ENCODE measurements at places on chromosomes 12 and 14.

GRCh38 chr14:61266891-61267740, 14.0 kb downstream of the TMEM30B start:
- no peaks in the 10 kb centered on the region for H3K4me1 ChIP-seq
- no peak overlapping the region for H3K27ac ChIP-seq
- H3K36me3 ChIP-seq, result no peaks in the 10 kb centered on the region
- no peak for DNase-seq

- H3K4me3 ChIP-seq, result no peak overlapping the region
- H3K27ac ChIP-seq, result no peak overlapping the region
- H3K4me1 ChIP-seq, result no peaks in the 10 kb centered on the region
- H3K27me3 ChIP-seq, result no peaks in the 10 kb centered on the region
Measured at GRCh38 chr12:54711669-54712068, 63.5 kb upstream of the DCD start.

- H3K36me3 ChIP-seq, result no peaks in the 10 kb centered on the region
- H3K4me1 ChIP-seq, result peaks cover 8% of the 10 kb centered on the region
- DNase-seq, result no peak
- no peaks in the 10 kb centered on the region for H3K27me3 ChIP-seq
- no peak overlapping the region for H3K4me3 ChIP-seq
Measured at GRCh38 chr12:67646775-67647174, 1.8 kb upstream of the DYRK2 start.

- H3K27me3 ChIP-seq, result no peaks in the 10 kb centered on the region
- H3K4me3 ChIP-seq, result no peak overlapping the region
- no peaks in the 10 kb centered on the region for H3K36me3 ChIP-seq
- no peak overlapping the region for H3K27ac ChIP-seq
- no peak for DNase-seq
- H3K4me1 ChIP-seq, result no peaks in the 10 kb centered on the region
Measured at GRCh38 chr14:41378526-41378925, 228.2 kb upstream of the LRFN5 start.

GRCh38 chr12:88501972-88502938, 78.0 kb downstream of the KITLG start:
- H3K27me3 ChIP-seq, result no peaks in the 10 kb centered on the region
- H3K27ac ChIP-seq, result no peak overlapping the region
- no peak overlapping the region for H3K4me3 ChIP-seq
- no peaks in the 10 kb centered on the region for H3K4me1 ChIP-seq
- DNase-seq, result no peak

DNA sequence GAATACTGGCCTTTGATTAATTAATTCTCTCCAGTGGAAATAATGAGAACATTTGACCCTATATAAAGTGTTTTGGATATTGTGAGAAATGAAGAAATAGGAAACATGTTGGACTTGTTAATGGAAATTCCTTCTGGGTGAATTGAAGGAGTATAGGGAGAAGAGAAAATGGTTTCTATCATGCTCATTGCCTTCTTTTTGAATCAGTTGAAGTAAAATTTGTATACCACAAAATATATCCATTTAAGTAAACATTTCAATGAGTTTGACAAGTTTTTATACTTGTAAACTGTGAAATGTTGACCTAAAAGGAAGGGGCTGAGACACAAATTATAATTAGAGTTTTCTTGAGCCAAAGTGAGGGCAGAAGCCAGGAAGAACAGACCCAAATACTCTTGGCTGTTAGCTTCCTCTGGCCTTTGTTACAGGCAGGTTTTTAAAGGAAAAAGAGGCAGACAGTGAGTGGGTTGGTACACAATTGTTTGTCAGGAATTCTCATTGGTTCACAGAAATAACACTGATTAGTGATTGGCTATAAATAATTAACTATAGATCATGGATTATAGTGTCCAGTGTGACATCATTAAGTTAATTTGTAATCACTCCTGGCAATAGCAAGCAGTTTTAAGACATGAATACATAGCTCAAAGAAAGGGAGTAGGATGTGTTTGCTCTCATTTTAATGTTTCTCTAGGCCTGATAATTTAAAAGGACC, 826 bp downstream of the ZNF705A start:
- no peaks in the 10 kb centered on the region for H3K27me3 ChIP-seq
- DNase-seq, result no peak
- no peaks in the 10 kb centered on the region for H3K4me1 ChIP-seq
- no peak overlapping the region for H3K4me3 ChIP-seq
- no peak overlapping the region for H3K27ac ChIP-seq

DNA sequence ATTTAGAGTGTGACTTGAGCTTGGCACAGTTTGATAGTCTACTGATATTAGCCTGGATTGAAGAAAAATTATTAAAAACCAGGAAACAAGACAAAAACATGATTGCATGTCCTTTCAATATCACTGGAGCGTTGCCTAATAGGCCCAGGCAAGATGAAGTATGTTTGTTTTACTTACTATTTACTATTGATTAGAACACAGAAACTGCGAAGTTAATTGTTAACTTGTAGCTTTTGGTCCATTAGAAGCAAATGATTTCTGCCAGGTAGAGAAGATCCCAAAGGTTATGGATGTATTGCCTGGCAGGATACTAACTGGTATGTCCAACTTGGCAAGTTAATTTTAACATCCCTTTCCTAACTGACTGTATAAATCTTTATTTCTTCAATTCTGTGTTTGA, 268.9 kb downstream of the ETNK1 start:
- no peak for DNase-seq
- no peaks in the 10 kb centered on the region for H3K27me3 ChIP-seq
- H3K4me1 ChIP-seq, result no peaks in the 10 kb centered on the region
- H3K27ac ChIP-seq, result no peak overlapping the region

- no peak within 1 kb of the TSS for H3K27ac ChIP-seq
- H3K27me3 ChIP-seq, result no peaks in the 10 kb centered on the region
- H3K4me1 ChIP-seq, result peaks cover 5% of the 10 kb centered on the region
- peak within 1 kb of the TSS; percentile 63 for H3K4me3 ChIP-seq
- peak; percentile 99 for DNase-seq
Measured at GRCh38 chr12:105084251-105085250, at the start of gene ALDH1L2. Gene ALDH1L2, minus strand, starts transcription at chr12:105084458. Its CDS starts 22 bp downstream, at chr12:105084436.

- peaks cover 8% of the 10 kb centered on the region for H3K36me3 ChIP-seq
- DNase-seq, result no peak
- no peak overlapping the region for H3K4me3 ChIP-seq
- H3K27ac ChIP-seq, result no peak overlapping the region
- H3K4me1 ChIP-seq, result no peaks in the 10 kb centered on the region
- H3K27me3 ChIP-seq, result no peaks in the 10 kb centered on the region
Measured at GRCh38 chr12:131845121-131845520, 16.9 kb downstream of the MMP17 start.

DNA sequence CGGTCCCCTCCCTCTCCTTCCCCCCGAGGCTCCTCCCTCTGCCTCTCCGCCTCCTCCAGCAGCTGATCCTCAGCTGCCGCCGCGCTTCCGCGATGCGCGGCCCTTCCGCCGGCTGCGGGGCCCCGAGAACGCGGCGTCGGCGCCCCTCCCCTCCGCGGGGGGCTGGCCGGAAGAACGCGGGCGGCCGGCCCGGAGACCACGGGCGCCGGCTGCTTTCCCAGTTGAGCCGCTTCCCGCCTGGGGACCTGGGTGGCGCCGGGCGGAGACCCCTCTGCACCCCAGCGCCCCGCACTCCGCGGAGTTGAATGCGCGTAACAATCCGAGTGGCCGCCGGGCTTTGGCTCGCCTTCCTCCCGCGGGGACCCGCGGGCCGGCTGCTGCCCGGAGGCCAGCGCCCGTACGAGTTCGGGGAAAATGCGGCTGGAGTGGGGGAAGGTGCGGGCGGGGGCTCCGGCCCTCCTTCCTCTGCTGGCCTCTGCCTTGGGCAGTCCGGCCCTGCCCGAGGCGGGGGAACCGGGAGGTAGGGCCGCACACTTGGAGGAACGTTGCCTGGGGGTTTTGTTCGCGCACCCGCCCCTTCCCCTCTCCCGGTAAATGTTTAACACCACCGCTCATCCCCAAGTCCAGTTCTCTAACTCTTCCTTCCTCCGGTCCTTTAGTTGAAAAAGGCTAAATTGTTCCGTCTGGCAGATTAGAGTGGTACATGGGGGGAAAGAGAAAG, 393 bp upstream of the DCAF5 start:
- peaks cover 11% of the 10 kb centered on the region for H3K27me3 ChIP-seq
- peak overlapping the region; percentile 76 for H3K4me3 ChIP-seq
- no peaks in the 10 kb centered on the region for H3K36me3 ChIP-seq
- no peak overlapping the region for H3K27ac ChIP-seq

- H3K4me3 ChIP-seq, result no peak overlapping the region
- peaks cover 3% of the 10 kb centered on the region for H3K4me1 ChIP-seq
- no peak overlapping the region for H3K27ac ChIP-seq
- no peaks in the 10 kb centered on the region for H3K27me3 ChIP-seq
- no peaks in the 10 kb centered on the region for H3K36me3 ChIP-seq
Measured at GRCh38 chr14:94517641-94518257, 8.5 kb upstream of the SERPINA12 start.

DNA sequence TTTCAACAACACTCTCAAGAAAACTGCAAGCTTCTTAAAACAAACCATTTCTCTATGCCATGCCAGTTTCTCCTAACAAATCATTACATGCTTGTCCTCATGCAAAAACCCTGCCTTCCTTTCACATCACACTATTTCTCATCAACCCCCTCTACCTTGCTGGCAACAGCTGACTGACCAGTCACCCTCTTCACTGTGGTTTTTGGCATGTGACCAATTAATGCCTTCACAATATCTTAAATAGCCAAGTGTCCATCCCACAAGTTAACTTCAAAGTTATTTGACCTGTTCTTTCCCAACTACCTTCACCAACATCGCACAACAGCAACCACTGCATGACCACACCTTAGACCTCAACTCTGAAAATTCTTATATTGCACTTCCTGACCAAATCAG, 159.6 kb downstream of the CEP128 start:
- no peaks in the 10 kb centered on the region for H3K4me1 ChIP-seq
- no peak overlapping the region for H3K4me3 ChIP-seq
- H3K36me3 ChIP-seq, result no peaks in the 10 kb centered on the region

- no peak overlapping the region for H3K27ac ChIP-seq
- no peaks in the 10 kb centered on the region for H3K36me3 ChIP-seq
- no peak overlapping the region for H3K4me3 ChIP-seq
- no peaks in the 10 kb centered on the region for H3K27me3 ChIP-seq
- DNase-seq, result peak; percentile 56
- no peaks in the 10 kb centered on the region for H3K4me1 ChIP-seq
Measured at GRCh38 chr14:47917344-47917954, 242.0 kb upstream of the MDGA2 start.

- no peak overlapping the region for H3K4me3 ChIP-seq
- H3K36me3 ChIP-seq, result no peaks in the 10 kb centered on the region
Measured at GRCh38 chr12:71945883-71946282, 7.2 kb downstream of the TPH2 start.

- H3K36me3 ChIP-seq, result no peaks in the 10 kb centered on the region
- no peaks in the 10 kb centered on the region for H3K4me1 ChIP-seq
- DNase-seq, result no peak
- no peak overlapping the region for H3K4me3 ChIP-seq
Measured at GRCh38 chr14:89736881-89737280, 217.6 kb downstream of the EFCAB11 start.

DNA sequence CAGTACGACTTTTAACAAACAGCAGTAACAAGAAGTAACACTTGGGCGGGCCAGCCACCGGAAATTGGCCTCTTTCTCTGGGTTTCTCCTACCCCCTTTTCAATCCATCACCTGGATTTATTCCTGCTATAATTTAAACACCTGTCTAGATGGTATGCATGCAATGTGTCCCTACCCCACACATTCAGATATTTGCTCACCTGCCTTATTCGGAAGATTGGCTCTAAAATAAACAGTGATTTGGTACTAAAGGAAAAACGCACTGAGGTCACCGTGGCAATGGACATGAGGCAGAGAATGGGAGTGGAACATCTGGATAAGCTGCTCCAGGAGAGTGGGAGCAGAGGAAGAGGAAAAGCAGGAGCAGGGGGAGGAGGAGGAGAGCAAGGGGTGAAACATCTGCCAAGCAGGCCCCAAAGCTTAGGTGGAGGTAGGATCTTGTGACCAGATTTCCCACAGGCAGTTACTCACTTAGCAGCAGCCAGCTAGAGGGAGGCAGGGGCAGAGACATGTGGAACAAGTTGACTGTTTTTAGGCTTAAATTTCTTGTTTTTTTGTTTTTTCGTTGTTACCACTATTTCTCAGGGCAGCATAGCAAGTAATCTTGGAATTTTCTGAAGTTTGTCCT, 150.9 kb downstream of the TTLL5 start:
- no peaks in the 10 kb centered on the region for H3K27me3 ChIP-seq
- peaks cover 3% of the 10 kb centered on the region for H3K4me1 ChIP-seq
- no peaks in the 10 kb centered on the region for H3K36me3 ChIP-seq
- H3K27ac ChIP-seq, result peak overlapping the region; percentile 37

- no peak overlapping the region for H3K27ac ChIP-seq
- no peak for DNase-seq
- no peaks in the 10 kb centered on the region for H3K36me3 ChIP-seq
- H3K4me3 ChIP-seq, result no peak overlapping the region
- H3K27me3 ChIP-seq, result no peaks in the 10 kb centered on the region
Measured at GRCh38 chr12:34287437-34287836, 265.1 kb downstream of the ALG10 start.

DNA sequence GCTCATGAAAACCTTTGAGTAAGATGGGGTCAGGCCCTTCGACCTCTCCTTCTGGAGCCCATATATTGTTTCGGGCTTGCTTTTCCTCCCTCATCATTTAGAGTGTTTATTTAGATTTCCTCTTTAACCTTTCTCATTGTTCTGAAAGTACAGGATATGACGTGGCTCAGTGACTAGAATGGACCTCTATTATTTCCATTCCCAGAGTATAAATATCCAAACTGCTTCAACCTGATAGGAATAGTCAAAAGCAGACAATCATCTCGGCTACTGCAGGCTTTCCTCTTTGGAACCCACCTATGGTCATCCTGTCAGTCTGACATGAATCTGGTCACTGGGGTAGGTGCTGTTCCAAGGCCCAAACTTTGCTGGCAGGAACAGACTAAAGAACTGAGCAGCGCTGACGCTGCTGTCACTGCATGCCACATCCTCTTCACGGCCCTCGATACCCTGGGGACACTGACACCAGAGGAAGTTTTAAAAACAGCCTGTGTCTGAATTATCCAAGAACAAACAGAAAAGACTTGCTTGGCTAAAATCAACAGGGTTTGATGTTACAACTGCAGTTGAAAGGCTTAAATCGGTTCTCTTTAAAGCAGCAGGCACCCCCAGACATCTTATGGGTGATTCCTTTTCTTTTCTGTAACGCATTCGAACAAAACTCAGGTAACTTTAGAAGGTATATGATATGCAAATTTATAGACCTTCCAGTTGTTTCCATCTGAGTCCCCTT, 5.0 kb upstream of the DDX47 start:
- DNase-seq, result no peak
- no peaks in the 10 kb centered on the region for H3K4me1 ChIP-seq
- no peak overlapping the region for H3K27ac ChIP-seq
- no peak overlapping the region for H3K4me3 ChIP-seq
